ENCODE measurements at places on chromosomes 2 and 18.

GRCh38 chr2:79906139-79906890, 393.5 kb downstream of the CTNNA2 start:
- DNase-seq: no peak

DNA sequence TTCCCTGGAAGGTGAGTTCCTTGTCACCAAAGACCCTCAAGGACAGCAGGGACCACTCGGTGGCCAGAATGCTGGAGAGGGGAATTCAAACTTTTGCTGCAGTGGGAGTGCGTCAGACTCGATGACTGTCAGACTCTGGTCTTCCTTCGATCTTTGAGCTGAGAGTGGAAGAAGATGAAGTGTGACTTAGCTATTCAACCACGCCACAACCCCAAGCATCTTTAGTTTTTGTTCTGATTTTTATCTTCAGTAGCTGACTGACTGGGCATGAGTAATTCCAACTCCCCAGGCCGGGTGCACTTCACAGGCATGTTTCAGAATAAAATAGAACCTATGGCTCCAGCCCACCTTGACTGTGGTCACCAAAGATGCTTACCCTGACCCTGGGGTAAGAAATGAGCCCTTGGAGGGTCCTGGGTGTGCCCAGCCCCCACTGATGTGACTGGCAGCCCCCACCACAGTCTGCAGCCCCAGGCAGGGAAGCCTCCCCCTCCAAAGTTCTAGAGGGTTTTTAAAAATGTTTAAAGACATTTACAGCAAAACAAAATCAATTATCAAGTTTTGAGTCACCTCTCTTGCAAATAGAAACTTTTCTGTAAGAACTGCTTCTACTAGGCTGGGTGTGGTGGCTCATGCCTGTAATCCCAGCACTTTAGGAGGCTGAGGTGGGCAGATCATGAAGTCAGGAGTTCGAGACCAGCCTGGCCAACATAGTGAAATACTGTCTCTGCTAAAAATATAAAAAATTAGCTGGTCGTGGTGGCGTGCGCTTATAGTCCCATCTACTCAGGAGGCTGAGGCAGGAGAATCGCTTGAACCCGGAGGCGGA, 24.9 kb upstream of the YWHAQ start:
- no peak for DNase-seq

DNA sequence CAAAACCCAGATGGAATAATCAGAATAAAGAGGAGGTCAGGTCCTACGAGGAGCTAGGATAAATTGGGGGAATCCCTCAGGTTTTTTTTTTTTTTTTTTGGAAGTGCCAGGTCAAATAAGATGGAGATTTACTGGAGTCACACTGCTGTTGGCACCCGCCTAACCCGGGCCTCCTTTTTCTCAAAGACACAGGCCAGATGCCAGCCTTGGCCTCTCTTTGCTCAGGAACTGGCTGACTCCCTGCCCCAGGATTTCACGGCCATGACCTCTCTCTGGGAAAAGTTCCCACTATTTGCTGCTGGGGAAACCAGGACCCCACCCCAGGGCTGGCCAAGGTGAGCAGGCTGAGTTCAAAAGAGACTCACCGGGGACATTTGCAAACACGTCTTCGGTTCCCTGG, 2.5 kb downstream of the CD8A start:
- DNase-seq: no peak

- DNase-seq: no peak
Measured at GRCh38 chr2:195677884-195678283, 20.9 kb downstream of the SLC39A10 start.

DNA sequence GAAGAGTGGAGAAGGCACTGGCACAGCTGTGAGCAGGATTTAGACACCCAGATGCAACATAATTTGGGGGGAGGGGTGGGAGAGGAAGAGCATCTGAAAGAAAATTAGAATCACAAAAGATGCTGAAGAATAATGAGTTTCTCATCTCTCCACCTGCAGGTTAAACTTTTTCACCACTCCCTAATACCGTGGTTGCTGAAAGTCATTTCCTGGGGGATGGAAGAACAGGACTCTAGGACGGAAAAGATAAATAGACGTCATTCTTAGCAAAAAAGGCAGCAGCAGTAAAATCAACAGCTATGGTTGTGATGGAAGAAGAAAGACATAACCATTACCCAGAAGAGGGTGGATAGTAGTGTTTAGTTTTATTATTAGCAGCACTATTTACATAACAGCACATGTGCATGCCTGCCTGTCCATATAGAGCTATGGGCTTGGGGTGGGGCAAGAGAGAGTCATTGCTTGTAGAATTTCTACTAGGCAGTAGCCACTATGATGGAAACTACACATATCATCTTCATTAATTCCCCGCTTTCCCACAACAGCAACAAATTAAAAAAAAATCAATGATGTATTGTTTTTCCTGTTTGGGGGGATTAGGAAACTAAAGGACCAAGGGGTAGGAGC, 212.2 kb downstream of the TRIB2 start:
- DNase-seq: no peak

- no peak for DNase-seq
Measured at GRCh38 chr2:59204040-59204439, 962.9 kb upstream of the FANCL start.

- DNase-seq: peak; percentile 12
Measured at GRCh38 chr2:120761164-120761861, 25.6 kb downstream of the GLI2 start.

DNA sequence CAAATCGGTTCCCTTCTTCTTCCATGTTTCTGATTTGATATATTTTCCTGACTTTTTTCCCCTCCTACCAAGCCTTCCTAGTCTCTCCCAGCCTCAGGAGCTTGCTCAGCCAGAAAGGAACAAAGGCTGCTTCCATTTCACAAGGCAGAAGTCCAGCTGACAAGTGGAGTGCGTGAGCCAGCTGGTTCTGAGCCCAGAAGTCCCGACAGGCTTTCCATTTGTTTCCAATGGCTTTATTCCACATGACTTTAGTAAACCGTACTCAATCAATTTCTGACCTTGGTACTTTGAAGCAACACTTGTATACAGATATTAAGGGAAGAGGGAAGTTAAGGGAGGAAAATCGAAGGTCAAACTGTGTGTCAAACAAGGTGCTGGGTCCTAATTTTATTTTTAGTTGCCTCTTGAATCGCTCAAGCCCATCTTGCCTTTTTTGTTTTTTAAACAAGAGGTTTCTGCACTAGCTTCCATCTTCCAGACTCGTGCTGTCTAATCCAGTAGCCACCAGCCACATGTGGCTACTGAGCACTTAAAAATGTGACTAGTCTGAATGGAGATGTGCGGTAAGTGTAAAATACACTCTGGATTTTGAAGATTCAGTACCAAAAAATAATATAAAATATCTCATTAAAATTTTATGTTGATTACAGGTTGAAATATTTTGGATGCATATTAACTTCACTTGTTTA, 36.2 kb downstream of the WIPF1 start:
- DNase-seq: no peak

GRCh38 chr2:74836675-74837401, 2.9 kb downstream of the HK2 start:
- peak; percentile 34 for DNase-seq

DNA sequence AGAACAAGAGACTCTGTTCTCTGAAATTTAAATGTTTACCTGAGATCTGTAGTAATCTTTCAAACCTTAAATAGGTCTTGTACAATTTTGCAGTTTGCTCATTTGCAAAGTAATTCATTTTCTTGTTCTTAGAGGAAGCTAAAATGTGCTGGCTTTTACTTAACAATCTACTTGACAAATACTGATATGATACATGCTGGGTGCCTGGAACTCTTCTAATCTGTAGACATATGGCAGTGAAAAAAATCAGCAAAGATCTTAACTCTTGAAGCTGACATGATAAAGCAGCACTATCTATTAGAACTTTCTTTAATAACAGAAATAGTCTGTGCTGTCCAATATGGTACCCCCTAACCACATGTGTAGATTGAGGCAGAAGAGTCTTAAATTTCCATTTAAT, 1352.8 kb upstream of the SLC39A10 start:
- no peak for DNase-seq

GRCh38 chr2:40097691-40098385, 318.8 kb upstream of the THUMPD2 start:
- DNase-seq: no peak

DNA sequence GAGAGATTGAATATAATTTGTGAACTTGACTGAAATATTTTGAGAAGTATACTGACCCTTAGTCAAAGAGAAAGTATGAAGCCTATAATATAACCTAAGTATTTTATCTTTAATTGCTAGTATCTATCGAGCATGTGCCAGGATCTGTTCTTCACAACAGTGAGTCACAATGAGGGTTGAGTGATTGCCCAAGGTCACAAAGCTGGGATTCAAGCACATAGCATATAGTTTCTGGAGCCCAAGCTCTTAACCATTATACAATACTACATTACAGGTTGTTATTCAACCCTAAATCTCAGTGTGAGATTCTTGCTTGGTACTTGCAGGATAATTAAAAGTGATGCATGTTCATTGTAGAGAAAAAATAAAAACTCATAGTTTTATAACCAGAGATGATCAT, 97.2 kb downstream of the RAB3GAP1 start:
- DNase-seq: no peak

- DNase-seq: no peak
Measured at GRCh38 chr2:189208254-189208653, 28.7 kb upstream of the COL5A2 start.

- DNase-seq: no peak
Measured at GRCh38 chr2:134583997-134584520, 134.7 kb downstream of the TMEM163 start.

DNA sequence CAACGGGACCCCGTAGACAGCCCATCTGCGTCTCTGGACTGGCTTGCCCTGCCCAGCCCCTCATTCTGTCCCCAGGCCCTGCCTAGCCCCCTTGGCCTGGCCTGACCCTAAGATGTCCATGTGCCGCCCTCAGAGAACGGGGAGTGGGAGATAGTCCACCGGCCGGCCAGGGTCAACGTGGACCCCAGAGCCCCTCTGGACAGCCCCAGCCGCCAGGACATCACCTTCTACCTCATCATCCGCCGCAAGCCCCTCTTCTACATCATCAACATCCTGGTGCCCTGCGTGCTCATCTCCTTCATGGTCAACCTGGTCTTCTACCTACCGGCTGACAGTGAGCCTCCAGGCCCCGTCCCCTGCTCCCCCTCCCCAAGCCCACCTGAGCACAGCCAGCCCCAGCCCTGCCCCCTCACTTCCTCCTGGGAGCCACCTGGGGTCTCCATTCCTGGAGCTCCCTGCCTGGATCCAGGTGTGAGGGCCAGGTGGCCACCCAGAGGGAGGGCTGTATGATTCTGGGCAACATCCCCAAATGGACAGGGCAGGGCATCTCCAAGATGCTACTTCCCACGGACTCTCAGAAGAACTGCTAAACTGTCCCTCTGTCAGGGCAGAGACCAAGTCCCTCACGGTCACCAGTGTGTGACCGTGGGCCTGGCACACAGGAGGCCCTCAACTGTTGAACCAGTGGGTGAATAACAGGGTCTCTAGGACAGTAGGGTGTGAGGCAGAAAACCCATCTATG, 4.0 kb downstream of the CHRND start:
- DNase-seq: peak; percentile 7

GRCh38 chr2:152613235-152613634, 104.0 kb downstream of the PRPF40A start:
- no peak for DNase-seq

- DNase-seq: no peak
Measured at GRCh38 chr2:40034801-40035200, 255.7 kb upstream of the THUMPD2 start.

DNA sequence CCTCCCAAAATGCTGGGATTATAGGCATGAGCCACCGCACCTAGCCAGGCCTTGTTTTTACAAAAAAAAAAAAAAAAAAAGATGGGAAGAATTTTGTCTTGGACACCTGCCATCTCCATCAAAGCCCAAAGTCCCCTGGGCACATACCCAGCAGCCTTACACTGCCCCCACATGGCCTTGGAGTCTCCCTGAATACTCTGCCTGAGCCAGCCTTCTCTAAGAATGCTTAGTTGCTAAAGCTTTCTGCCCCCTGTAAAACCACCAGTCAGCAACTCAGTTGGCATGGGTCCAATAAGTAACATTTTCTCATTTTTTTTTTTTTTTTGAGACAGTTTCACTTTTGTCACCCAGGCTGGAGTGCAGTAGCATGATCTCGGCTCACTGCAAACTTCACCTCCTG, 40.6 kb downstream of the SPC25 start:
- DNase-seq: peak; percentile 30

- peak; percentile 29 for DNase-seq
Measured at GRCh38 chr2:54497763-54498680, 41.9 kb downstream of the SPTBN1 start.

All from WTC11 (cell line).